ENCODE measurements at places on chromosomes 3 and 15. TPM values are rescaled to one million over a fixed set of nuclear protein-coding genes. Genes with fewer than 3 reads are reported as not detected.

GOLGA6L7 gene
- not detected for total RNA-seq

DNA sequence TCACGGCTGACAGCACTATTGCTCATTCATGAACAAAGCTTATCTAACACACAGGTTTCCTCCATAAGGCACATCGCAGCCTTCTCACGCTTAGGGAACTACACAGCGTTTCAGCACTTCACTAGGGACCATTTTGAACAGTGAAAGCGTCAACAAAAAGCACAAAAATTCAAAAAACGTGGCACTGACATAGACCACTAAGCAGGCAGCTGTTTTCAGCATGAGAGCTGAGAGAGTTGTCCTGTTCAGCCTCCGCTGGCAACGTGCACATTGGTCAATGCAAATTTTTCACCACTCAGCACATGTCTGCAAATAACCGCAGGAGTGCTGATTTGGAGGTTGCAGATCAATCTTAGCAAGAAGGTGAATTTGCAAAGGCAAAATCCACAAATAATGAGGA, 109.2 kb downstream of the LRRK1 start:
- no peak overlapping the region for H3K4me3 ChIP-seq
- H3K36me3 ChIP-seq = no peaks in the 10 kb centered on the region
- H3K4me1 ChIP-seq = no peaks in the 10 kb centered on the region

SV2B gene
- total RNA-seq = not detected

NMD3 gene
- total RNA-seq = 79.4 TPM

DNA sequence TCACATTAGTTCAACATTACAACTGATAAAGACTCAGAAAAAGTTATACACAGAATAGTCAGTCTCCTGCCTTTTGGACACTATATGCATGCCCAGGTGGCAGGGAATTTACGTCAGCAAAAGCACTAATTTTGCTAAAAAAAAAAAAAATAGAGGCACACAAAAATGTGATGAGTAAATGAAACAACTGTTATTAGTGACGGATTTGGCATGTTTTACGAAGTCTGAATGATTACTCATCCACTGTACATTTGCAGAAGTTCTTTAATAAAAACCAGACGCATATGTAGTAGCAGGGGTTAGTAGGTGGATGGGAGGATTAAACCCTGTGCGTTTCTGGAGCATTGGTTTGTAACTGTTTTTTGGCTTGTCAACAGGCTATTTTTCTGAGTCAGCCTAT, 99.0 kb downstream of the MITF start:
- H3K27ac ChIP-seq = no peak overlapping the region
- peaks cover 17% of the 10 kb centered on the region for H3K4me1 ChIP-seq
- 0 out of 2 replicates have a peak, but pooled peaks cover 12% of the 10 kb centered on the region for H3K27me3 ChIP-seq
- no peaks in the 10 kb centered on the region for H3K36me3 ChIP-seq

- no peaks in the 10 kb centered on the region for H3K4me1 ChIP-seq
- no peaks in the 10 kb centered on the region for H3K27me3 ChIP-seq
- H3K4me3 ChIP-seq = peak within 1 kb of the TSS; percentile 87
- DNase-seq = peak; percentile 99
- H3K36me3 ChIP-seq = peaks cover 8% of the 10 kb centered on the region
Measured at GRCh38 chr3:120596116-120596852, at the start of gene NDUFB4. Gene NDUFB4, plus strand, starts transcription at chr3:120596336. Its CDS starts 24 bp downstream, at chr3:120596360.

DNA sequence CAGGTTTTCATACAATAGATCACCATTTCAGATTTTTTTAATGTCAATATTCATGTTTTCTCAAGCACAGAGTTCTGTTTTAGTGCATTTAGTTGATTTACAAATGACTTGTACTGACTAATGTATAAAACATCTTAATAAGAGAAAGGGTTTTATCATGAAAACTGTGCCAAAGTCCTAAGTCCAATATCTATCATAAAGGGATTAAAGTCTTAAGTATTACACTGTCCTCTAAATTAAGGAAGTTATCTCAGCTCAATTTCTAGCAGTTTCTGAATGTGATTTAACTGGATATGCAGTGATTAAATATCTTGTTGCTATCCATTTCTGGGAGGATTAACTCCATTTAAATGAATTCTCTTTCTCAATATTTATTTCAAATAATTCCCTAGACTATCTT, 381.1 kb upstream of the CNTN4 start:
- H3K27me3 ChIP-seq = no peaks in the 10 kb centered on the region
- no peaks in the 10 kb centered on the region for H3K36me3 ChIP-seq
- H3K4me1 ChIP-seq = no peaks in the 10 kb centered on the region

TMCC1 gene
- 7.8 TPM for total RNA-seq

DNA sequence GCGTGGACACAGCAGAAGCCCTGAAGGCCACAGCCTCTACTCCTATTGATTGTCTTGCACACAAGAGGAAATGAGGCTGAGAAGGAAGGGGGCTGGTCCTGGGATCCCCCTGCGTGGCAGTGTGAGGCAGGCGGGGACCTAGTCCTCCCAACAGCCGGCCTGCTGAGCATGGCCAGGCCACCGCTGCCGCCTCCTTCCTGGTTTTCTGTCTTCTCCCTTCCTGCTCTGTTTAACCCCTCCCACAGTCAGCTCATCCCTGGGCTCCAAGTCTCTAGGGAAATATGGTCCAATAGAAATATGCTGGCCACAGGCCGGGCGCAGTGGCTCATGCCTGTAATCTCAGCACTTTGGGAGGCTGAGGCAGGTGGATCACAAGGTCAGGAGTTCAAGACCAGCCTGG, 42.1 kb upstream of the HES1 start:
- H3K4me1 ChIP-seq = peaks cover 24% of the 10 kb centered on the region
- no peaks in the 10 kb centered on the region for H3K36me3 ChIP-seq
- no peak overlapping the region for H3K4me3 ChIP-seq
- H3K27ac ChIP-seq = no peak overlapping the region
- DNase-seq = no peak

GRCh38 chr15:72737723-72738122, 45.8 kb downstream of the ADPGK start:
- H3K4me1 ChIP-seq = no peaks in the 10 kb centered on the region
- DNase-seq = peak; percentile 8
- no peak overlapping the region for H3K27ac ChIP-seq
- 0 out of 2 replicates have a peak, but pooled peaks cover 11% of the 10 kb centered on the region for H3K36me3 ChIP-seq
- no peaks in the 10 kb centered on the region for H3K27me3 ChIP-seq
- no peak overlapping the region for H3K4me3 ChIP-seq

DNA sequence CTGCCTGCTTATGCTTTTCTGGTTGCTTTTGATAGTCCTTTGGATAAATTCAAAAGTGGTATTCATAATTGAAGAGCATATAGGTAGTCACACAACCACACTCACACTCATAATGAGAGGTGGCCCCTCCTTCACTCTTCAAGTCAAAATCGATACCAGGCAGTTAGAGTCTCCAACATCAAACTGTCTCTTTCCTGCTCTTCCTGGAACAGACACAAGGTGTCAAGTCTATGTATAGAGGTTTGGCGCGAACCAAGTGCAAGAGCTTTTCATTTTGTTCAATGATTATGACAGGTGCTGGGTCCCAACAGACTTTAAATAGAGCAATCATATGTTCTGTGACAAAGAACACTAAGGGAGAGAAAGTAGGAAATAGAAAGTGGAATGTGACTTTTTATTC, 29.9 kb upstream of the RGMA start:
- no peaks in the 10 kb centered on the region for H3K36me3 ChIP-seq
- H3K4me3 ChIP-seq = no peak overlapping the region
- no peak overlapping the region for H3K27ac ChIP-seq
- no peak for DNase-seq

DNA sequence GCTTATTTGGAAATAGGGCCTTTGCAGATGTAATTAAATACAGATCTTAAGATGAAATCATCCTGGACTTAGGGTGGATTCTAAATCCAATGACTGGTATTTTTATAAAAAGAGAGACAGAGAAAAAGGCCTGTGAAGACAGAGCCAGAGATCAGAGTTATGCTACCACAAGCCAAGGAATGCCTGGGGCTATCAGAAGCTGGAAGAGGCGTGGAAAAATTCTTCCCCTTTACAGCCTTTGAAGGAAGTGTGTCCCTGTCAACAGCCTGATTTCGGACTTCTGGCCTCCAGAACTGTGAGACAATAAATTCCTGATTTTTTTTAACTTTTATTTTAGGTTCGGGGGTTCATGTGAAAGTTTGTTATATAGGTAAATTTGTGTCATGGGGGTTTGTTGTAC, 154.1 kb upstream of the CADPS start:
- no peaks in the 10 kb centered on the region for H3K36me3 ChIP-seq
- H3K27me3 ChIP-seq = no peaks in the 10 kb centered on the region

DNA sequence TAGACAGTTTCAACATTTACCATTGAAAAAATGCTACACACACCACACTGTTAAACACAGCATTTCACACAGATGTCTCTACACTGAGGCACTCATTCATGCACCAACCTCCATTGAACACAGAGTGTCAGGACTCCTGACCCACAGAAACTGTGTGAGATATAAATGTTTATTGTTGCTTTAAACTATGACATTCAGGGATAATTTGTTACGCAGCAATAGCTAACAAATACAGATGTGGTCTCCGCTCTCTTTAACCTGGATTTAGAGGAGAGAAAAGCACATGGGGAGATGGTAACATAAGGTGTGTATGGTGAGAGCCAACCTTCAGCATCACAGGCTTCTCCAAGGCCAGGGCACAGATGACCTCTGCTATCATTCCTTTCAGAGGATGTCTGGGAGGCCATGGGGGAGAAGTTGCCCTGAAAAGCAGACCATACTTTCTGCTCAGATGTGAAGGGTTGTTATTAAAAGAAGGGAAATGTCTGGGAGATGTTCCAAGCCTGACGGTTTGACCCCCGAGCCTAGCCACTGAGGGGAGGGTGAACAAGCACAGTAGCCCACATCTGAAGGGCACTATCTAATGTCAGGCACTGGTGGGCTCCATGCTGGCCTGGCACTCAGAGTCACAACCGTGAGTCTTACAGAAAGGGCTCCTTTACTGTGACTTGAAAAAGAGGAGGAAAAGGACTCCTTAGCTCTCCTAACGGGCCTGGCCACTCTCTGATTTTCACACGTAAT, 284.5 kb upstream of the TLE3 start:
- H3K36me3 ChIP-seq = no peaks in the 10 kb centered on the region
- DNase-seq = no peak
- H3K4me1 ChIP-seq = peaks cover 3% of the 10 kb centered on the region
- H3K27me3 ChIP-seq = no peaks in the 10 kb centered on the region
- no peak overlapping the region for H3K4me3 ChIP-seq
- no peak overlapping the region for H3K27ac ChIP-seq

DNA sequence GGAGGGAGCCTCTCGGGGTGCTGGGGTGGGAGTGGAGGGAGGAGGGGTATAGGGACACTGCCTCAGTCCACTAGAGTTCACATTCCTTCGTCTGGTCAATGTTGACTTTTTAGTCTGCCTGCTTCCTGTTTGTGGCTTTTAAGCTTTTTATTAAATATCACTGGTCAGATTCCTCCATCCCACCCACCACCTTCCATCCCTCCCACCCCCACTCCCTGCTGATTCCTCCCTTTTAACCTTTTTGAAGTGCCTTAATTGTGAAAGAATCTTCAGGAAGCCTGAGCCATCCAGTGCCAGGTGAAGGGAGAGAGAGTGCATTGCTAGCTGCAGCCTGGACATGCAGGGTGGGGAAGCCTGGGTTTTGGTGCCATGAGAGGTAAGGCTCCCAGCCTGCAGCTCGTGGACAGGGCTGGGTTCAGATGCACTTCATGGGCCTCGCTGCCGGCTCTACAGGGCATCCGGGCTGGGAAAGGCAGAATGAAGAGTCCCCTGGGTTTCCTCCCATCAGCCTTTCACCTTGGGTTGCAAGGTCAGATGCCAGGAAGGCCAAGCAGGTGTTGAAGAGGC, 105.9 kb downstream of the DNAJB8 start:
- H3K36me3 ChIP-seq = no peaks in the 10 kb centered on the region
- DNase-seq = no peak
- H3K27ac ChIP-seq = no peak overlapping the region
- H3K27me3 ChIP-seq = no peaks in the 10 kb centered on the region
- no peak overlapping the region for H3K4me3 ChIP-seq

- H3K27me3 ChIP-seq = no peaks in the 10 kb centered on the region
- peaks cover 41% of the 10 kb centered on the region for H3K4me1 ChIP-seq
- peak overlapping the region; percentile 89 for H3K27ac ChIP-seq
- H3K4me3 ChIP-seq = peak overlapping the region; percentile 31
Measured at GRCh38 chr3:71168880-71169411, 414.6 kb downstream of the FOXP1 start.

DNA sequence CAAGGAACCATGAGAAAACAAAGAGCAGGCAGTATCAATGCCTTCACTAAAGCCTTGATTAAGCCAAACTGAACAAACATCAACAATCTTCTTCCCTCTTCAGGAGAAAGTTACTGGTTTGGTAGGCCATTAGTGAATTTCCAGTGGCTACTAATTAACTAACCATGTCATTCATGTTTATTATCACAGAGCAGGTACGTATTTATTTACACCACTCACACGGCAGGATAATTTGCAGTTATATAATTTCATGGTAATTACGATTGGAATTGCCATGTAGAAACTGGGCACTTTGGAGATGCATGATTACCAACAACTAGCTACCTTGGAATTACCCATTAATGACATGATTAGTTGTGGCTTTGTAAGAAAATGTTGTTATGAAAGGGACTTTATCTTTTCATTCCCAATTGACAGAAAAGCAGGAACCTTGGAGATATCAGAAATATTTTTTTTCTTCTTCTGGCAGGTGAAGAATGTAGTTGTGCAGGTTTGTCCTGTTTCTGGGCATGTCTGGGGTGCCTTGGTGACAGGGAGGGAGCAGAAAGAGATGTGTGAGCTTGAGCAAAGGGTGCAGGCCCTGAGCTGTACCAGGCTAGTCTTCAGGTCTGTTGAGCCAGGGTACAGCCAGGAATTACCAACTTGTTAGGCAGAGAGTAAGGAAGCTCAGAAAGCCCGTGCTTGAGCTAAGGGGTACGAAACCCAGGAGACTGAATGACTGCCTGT, 310.7 kb downstream of the RORA start:
- no peaks in the 10 kb centered on the region for H3K36me3 ChIP-seq
- no peaks in the 10 kb centered on the region for H3K27me3 ChIP-seq
- no peak overlapping the region for H3K4me3 ChIP-seq
- H3K27ac ChIP-seq = no peak overlapping the region
- no peak for DNase-seq

GRCh38 chr3:143970773-143971358, 757 bp upstream of the DIPK2A start:
- no peaks in the 10 kb centered on the region for H3K27me3 ChIP-seq
- H3K36me3 ChIP-seq = no peaks in the 10 kb centered on the region
- peak; percentile 81 for DNase-seq
- peak overlapping the region; percentile 84 for H3K27ac ChIP-seq
- H3K4me1 ChIP-seq = peaks cover 24% of the 10 kb centered on the region
- peak overlapping the region; percentile 99 for H3K4me3 ChIP-seq

DNA sequence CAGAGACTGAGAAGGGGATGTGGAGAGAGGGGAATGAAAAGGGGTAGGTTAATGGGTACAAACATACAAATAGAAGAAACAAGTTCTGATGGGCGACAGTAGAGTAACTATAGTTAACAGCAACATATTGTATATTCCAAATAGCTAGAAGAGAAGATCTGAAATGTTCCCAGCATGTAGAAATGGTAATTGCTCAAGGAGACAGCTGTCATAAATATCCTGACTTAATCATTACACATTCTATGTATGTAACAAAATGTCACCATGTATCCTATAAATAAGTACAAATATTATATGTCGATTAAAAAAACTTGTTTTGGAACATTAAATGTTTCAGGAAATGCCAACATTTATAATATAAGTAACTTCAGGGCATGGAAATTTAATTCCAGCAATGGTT, 23.3 kb downstream of the FMN1 start:
- H3K4me3 ChIP-seq = no peak overlapping the region
- no peak overlapping the region for H3K27ac ChIP-seq
- no peaks in the 10 kb centered on the region for H3K36me3 ChIP-seq
- H3K4me1 ChIP-seq = no peaks in the 10 kb centered on the region

ACKR4 gene
- 25.0 TPM for total RNA-seq

GRCh38 chr3:123122525-123123315, 55.9 kb downstream of the PDIA5 start:
- peak overlapping the region; percentile 65 for H3K27ac ChIP-seq
- peak; percentile 49 for DNase-seq
- H3K36me3 ChIP-seq = peaks cover 14% of the 10 kb centered on the region
- H3K4me3 ChIP-seq = no peak overlapping the region
